ENCODE measurements at places on chromosomes 3 and 15. TPM values are rescaled to one million over a fixed set of nuclear protein-coding genes. Genes with fewer than 3 reads are reported as not detected.

GRCh38 chr15:64146520-64146884 lies 5.0 kb upstream of the SNX22 start:
- DNase-seq = no peak

GRCh38 chr15:75947092-75947491 lies 43.4 kb downstream of the FBXO22 start:
- no peak for DNase-seq

DNA sequence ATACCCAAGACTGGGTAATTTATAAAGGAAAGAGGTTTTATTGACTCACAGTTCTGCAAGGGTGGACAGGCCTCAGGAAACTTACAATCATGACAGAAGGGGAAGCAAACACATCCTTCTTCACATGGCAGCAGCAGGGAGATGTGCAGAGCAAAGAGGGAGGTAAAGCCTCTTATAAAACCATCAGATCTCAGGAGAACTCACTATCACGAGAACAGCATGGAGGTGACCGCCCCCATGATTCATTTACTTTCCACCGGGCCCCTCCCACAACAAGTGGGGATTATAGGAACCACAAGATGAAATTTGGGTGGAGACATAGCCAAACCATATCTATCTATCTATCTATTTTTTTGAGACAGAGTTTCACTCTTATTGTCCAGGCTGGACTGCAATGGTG lies 5.4 kb downstream of the GDPGP1 start:
- DNase-seq = no peak

Gene NOX5
- 1.0 TPM for polyA plus RNA-seq

Gene CRABP1
- 73.4 TPM for polyA plus RNA-seq

Measured in left renal cortex interstitium (tissue), 4 donors.